ENCODE measurements at places on chromosomes 4 and X.

DNA sequence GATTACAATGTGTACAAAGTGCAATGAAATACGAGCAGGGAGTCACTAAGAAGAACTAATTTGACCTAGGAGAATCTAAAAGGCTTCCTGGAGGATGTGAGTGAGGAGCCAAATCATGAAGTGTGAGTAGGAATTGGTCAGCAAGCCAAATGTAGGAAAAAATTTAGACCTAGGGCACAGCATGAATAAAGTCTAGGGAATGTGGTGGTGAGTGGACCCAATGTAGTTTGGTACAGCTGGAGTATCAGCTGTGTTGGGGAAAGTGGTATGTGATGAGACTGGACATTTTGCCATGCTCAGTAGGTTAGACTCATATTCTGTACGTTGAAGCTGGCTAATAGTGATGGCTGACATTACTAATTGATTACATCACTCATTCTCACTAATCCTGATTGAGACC lies 191.0 kb downstream of the AFF2 start:
- no peak for DNase-seq

- DNase-seq = no peak
Measured at GRCh38 chr4:185387957-185388356, 7.8 kb downstream of the LRP2BP start.

- DNase-seq = no peak
Measured at GRCh38 chr4:24743206-24743605, 52.2 kb upstream of the SOD3 start.

DNA sequence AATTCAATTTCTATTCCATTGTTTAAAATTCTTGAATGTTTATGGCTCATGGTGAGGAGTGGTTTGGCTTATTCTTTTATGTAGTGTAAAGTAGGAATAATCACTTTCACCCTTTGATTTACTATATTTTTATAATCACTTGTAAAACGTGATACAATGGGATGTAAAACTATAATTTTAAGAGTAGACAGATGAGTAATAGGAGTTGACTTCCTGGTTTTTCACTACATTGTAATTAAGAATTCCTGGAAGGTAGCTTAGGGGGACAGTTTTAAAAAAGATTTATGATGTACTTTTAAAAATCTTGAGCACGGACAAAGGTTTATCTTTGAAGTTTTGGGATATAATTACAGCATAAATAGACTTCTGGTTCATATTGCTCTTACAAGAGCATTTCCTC lies 65.3 kb downstream of the PDGFC start:
- DNase-seq = no peak

GRCh38 chr4:84626673-84627072 lies 43.7 kb downstream of the CDS1 start:
- no peak for DNase-seq

GRCh38 chrX:20320461-20321159 lies 53.9 kb upstream of the RPS6KA3 start:
- peak; percentile 4 for DNase-seq

GRCh38 chr4:55326629-55327028 lies 19.4 kb upstream of the SRD5A3 start:
- DNase-seq = no peak

- DNase-seq = no peak
Measured at GRCh38 chrX:40224658-40225057, 126.9 kb upstream of the BCOR start.

DNA sequence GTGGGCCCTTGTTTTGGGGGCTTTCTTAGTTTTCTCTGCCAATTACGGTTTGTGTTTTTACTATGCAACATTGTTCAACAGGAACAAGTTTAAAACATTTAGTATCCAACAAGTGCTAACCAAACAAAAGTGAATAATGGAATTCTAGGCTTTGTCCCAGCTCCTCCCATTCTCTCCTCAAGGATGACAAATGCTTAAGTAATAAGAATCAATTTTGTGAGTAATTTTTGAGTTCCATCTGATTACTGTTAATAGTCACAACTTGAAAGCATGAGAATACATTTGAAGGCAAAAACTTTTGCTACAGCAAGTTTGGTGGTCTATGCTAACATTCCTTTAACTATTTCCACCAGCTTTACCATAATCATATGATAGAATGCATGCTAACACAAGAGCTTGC lies 78.1 kb upstream of the HPGD start:
- no peak for DNase-seq

DNA sequence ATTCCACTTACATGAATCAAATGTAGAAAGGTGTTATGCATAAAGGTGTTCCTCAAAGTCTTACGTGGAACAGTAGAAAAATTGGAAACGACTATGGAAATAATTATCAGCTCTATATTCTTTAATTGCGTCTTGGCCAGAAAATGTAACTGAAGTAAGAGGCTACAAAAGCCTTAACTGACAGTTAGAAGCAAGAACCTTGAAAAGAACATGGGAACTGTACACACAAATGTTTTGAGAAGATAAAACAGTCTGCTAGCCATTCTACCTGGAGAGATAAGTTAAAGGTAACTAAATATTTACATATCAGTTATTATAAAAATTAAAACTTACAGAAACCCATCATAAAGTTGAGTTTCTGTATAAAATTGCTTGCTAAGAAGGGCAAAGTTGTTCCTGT lies 172.0 kb upstream of the FTHL17 start:
- no peak for DNase-seq

- DNase-seq = no peak
Measured at GRCh38 chr4:145153904-145154298, 26.5 kb downstream of the OTUD4 start.

- DNase-seq = no peak
Measured at GRCh38 chr4:173195109-173195508, 26.5 kb downstream of the GALNT7 start.

DNA sequence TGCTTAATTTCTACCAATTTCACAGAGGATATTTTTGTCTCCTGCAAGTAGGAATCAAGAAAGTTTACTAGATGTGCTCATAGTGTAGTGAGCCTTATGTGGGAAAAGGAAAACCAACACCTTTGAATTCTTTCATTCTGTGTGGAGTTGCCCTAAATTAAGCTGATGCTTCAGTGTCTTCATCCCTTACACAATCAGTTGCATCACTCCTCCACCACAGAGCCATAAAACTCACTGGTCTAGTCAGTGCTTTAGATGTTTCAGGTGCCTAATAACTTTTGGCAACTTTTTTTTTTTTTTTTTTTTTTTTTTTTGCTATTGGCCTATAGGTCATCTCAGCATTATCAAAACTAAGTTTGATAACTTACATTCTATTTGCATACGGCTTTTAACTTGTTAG lies 41.5 kb downstream of the HHIP start:
- DNase-seq = no peak

GRCh38 chr4:127748957-127749356 lies 18.8 kb downstream of the SLC25A31 start:
- no peak for DNase-seq

DNA sequence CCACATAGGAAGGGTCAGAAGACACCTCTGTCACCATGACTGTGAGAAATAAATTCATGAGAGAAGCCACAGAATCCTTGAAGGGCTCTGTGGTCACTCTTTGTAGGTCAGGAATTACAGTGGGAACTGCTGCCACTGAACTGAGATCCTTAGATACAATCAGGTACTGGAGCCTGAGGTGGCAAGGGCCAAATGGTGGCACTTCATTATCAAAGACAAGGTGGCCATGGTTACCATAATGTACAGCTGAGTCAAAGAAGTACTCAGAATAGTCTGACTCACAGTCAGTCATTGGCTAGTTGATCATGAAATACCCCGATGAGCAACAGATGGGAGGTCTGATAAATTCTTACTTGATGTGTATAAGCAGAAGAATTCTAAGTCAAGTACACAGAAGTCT lies 131.9 kb downstream of the RTL3 start:
- peak; percentile 39 for DNase-seq

GRCh38 chr4:55396308-55397125 lies 760 bp downstream of the TMEM165 start:
- peak; percentile 30 for DNase-seq

DNA sequence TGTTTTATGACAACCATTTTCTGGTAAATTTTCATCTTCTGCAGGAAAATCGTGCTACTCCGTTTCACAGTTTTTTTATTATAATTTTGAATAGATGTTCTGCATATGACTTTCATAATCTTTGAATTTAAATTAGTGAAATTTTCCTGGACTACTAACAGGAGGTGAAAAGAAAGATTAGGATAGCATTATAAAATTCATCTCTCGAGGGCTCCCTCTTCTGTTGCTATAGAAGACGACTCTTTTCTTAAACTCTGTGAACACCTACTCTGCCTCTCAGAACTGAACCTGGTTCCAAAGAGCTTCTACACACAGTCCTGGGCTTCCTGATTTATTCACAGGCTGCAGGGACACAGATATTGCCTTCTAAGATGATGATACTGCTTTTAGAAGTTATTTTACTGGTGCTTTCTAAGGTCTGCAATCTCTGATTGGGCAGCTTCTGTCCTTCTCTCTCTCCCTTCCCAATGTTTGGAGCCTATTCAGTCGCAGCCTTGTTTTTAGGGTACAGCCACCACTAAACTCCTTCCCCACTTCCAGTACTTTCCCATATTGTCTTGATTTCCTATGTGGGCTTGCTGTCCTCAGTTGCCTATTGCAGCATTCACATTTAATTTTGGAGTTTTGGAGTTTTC lies 10.1 kb upstream of the SAP30 start:
- DNase-seq = no peak

DNA sequence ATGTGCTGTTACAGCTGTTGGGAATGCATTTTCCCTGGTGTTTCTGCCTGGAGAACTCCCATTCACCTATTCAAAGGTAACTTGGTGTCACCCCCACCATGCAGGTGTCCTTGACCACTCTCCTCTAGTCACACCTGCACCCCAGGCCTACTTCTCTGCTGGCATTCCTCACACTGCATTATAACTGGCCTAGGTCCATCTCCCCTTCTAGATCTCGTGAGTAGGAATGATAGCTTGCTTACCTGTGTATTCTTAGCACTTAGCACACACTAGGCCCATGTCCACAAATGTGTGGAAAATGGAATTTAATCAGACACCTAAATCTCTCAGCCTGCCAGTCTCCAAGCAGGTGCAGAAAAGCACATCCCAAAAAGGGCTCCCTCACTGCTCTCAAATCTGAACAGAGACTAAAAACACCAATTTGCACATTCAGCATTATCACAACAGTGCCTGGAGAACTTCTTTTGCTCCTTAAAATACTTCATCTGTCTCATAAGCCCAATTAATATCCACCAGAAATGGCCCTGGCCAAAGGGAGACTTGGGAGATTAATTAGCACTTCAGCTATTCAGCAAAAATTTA lies 18.3 kb downstream of the SCD5 start:
- no peak for DNase-seq

GRCh38 chr4:184479516-184479950 lies 5.2 kb upstream of the IRF2 start:
- no peak for DNase-seq

DNA sequence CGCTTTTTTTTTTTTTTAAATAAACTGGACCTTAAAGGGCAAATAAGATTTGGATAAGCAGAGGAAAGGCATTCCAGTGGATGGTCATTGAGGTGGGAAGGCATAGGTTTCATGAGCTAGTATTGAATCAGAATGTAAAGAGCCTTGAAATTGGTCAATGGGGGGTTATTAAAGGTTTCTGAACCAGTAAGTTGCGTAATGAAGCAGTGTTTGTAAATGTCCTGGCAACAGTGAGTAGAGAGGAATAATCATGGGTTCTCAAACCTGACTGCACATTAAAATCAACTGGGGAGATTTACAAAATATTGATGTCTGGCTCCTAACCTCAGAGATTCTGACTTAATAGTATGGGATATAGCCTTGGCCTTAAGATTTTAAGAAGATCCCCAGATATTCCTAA lies 23.2 kb upstream of the AMOT start:
- no peak for DNase-seq

DNA sequence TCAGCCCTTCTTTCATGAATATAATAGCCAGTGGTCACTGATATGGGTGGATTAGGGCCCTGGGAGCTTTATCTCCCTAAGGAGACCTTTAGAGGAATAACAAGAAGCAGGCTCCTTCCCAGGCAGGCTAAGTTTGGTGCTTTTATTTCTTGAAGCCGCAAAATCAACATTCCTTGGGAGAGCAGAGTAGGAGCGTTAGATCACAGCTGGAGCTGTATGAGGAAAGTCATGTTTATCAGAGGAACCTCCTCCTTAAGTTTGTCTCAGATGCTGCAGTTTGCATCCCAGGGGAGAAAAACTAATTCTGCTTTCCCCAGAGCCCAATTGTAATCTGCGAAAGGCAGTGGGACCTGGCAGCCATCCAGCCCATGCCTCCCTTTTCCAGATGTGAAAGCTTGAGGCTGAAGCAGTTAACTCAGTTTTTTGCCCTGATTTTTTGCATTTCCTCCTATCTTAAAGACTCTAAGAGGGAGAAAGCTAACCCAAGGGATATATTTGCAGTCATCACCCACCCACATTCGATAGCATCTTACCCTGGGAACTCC lies 186.0 kb upstream of the FRMPD4 start:
- no peak for DNase-seq

GRCh38 chr4:33054161-33054560 lies 2334.0 kb downstream of the PCDH7 start:
- DNase-seq = no peak

GRCh38 chrX:134743091-134743490 lies 84.8 kb upstream of the PLAC1 start:
- DNase-seq = no peak

GRCh38 chr4:106929248-106929647 lies 106.9 kb downstream of the DKK2 start:
- no peak for DNase-seq

DNA sequence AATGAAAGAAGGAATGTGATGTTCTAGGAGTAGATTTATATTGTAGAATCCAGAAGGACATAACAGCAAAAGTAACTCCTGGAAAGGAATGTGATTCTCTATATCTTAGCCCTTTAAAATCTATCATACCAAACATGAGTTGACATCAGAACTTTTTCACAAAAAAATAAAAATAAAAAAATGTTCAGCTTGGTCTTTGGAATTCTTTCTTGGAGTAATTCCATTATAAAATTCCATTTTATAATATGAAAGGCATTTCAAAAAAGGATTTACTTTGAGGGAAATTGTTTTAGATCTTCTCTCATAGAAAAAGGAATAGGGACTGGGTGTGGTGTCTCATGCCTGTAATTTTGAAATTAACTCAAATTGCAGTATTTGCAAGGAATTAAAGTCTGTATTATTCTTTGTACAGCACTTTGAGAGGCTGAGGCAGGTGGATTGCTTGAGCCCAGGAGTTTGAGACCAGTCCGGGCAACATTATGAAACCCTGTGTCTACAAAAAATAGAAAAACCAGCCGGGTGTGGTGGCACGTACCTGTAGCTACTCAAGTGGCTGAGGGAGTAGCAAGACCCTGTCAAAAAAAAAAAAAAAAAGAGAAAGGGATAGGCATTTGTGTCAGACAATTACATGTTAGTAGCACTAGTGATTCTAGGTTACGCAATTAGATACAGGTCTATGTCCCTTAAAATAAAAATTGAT lies 134.9 kb downstream of the SLC4A4 start:
- no peak for DNase-seq
